ENCODE measurements at places on chromosomes 1 and 21. TPM values are rescaled to one million over a fixed set of nuclear protein-coding genes. Genes with fewer than 3 reads are reported as not detected.

NFASC gene
- polyA plus RNA-seq = 1.8 TPM

ESPN gene
- polyA plus RNA-seq = 1.5 TPM

TFAP2E gene
- 0.96 TPM for polyA plus RNA-seq

ATP1A4 gene
- 4.0 TPM for polyA plus RNA-seq

PLA2G4A gene
- 2.2 TPM for polyA plus RNA-seq

DISC1 gene
- 7.3 TPM for polyA plus RNA-seq

CDA gene
- 0.52 TPM for polyA plus RNA-seq

GRCh38 chr1:53599481-53599880 is 139.5 kb downstream of the GLIS1 start:
- DNase-seq = no peak

- no peak for DNase-seq
These were observed 8.5 kb upstream of the ERG start for GRCh38 chr21:38506661-38507281.

DNA sequence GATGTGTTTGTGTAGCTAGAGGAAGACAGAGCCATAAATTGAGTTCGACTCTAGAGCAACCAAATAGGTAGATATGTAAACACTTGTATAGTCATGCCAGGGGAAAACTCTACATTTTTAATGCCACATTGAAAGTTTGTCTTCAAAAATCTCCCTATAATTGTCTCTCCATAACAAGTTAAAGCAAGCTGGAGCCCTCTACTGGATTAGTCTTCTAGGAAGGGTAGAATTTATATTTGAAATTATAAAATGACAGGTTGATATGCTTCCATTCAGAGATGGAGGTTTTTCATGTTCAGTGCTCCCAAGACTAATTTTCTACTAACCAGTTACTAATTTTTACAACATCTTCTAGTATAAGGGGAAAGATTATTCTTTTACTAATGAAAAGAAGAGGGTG is 13.1 kb upstream of the COL24A1 start:
- DNase-seq = no peak

- DNase-seq = no peak
These were observed 184.1 kb downstream of the DSCAM start for GRCh38 chr21:40662889-40663288.

- DNase-seq = peak; percentile 71
These were observed 10.0 kb downstream of the PDPN start for GRCh38 chr1:13593511-13594131.

DNA sequence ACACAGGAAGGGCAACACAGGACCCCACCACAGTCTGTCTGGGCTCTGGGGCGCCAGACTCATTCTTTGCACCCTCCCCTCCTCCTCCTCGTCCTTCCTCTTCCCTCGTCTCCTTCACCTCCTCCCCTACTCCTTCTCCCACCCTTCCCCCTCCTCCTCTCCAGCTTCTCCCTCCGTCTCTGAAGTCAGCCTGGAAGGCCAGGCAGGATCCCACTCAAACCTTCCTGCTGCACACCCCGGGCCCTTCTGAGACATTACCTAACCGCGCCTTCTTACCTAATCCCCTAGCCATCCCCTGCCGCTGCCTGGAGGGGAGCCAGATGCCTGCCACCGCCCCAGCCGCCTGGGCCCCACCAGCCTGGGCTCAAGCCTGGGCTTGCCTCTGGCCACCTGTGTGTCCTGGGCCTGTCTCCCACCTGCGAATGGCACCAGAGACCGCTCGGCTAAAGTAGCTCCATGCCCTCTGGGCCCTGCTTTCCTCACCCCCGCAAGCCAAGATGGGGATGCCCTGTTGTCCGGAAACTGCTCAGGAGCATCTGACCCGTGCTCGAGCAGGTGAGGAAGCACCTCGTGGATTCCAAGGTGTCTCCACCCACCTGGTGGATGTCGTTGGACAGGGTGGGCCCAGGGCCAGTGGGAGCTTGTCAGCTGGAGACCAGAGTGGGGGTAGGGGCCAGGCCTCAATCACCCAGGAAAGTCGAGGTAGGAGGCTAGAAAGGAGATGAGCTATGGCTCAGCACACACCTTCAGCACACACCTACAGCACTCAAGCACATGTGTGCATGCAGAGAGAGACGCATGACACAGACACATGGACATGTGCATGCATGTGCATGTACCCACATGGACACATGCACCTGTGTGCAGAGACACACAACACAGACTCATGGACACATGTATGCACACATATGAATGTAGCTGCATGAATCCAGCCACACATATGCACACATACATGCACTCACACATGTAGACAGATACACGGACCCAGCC is 31.9 kb downstream of the WNT9A start:
- DNase-seq = no peak

GRCh38 chr1:191641420-191642260 is 516.6 kb upstream of the RGS18 start:
- DNase-seq = no peak

DNA sequence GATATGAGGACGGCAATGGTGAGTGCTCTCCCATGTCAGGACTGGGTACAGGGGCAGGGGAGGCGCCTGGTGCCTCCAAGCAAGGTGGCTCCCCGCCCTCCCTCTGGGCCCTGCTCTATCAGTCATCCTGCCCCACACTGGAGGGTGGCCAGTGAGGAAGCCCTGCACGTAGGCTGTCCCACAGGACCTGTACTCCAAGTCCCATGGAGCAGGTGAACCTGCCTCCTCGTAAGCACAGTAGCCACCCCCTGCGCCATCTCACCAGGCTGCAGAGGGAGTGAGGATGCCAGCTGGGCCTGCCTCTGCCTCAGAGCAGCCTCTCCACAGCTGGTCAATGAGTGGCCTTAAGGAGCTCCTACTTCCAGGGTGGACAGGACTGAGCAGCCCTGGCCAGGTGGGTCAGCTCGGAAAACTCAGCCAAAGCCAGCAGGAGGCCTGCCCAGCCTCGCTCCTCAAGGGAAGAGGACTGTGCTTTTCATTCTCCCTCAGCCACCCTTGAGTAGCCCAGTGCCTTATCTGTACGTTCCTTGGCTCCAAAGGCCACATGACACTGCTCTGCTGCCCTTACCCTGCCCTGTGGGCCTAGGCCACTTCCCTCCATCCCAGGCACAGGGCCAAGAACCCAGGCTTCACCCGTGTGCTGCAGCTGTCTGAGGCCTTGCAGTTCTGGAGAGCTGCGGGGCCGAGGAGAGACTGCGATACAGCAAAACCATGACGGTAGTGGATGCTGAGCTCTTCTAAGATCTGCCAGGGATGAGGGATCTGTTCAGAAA is 39.6 kb downstream of the SLC45A1 start:
- DNase-seq = no peak

GRCh38 chr1:203592730-203593129 is 33.9 kb upstream of the ATP2B4 start:
- DNase-seq = no peak

GRCh38 chr1:213568929-213569815 is 418.6 kb upstream of the PROX1 start:
- DNase-seq = no peak

DNA sequence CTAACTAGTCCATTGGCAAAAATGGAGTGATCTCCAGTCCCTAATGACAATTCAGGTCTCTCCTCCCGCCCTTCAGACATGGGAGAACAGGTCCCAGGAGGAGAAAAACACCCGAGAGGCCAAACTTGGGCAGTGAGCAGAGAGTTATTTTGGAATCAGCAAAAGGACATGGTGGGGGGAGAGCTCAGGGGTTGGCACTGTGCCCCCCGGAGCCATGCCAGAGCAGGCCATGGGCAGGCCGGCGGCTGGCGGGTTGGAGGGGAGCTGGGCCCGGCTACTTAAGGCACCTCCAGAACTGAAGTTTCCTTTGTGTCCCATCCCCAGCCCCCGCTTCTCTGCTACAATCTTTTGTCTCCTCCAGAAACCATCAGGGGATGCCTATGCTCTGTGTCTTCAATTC is 7.1 kb downstream of the LGR6 start:
- DNase-seq = no peak

- peak; percentile 82 for DNase-seq
These were observed at the start of gene MLLT11 for GRCh38 chr1:151060007-151060656. MLLT11 (plus strand) TSS chr1:151060397; CDS start chr1:151067225, 6,828 bp downstream.

Data from hindlimb muscle (tissue), 1 donor.